ENCODE measurements at places on chromosomes 7 and 10.

- DNase-seq = no peak
These were observed 10.5 kb upstream of the SRPK2 start for GRCh38 chr7:105399043-105399725.

DNA sequence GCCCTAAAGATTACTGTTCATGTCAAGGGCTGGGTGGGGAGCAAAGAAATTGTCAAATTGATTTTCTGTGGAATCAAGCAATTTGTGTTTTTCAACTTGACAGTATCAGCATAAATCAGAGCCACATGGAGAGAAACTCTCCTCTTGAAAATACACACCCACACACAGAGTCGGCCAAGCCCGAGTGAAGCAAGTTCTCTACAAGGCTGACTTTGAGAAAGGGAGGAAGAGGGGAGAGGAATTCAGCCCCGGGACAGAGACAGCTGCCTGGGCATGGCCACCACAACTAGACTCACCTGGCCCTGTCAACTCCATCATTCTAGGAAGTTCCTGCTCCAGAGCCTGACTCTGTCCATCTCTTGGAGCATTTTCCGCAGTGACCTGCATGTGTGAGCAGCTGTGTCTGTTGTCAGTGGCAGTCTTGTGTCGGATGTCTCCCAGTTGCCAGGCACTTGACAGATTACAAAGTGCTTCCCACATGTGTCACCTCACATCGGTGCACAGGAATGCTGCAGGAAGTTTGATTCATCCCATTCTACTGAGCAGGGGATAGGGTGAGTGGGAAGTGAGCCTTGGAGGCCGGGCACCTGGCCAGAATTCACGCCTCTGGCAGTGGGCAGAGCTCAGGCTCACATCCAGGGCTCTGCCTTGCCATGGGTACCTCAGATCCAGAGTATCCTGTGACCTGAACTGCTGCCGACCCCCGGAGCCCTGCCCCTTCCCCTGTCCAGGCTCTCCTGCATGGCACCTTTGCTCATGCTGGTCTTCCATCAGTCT is 37.9 kb downstream of the ADAM12 start:
- no peak for DNase-seq

DNA sequence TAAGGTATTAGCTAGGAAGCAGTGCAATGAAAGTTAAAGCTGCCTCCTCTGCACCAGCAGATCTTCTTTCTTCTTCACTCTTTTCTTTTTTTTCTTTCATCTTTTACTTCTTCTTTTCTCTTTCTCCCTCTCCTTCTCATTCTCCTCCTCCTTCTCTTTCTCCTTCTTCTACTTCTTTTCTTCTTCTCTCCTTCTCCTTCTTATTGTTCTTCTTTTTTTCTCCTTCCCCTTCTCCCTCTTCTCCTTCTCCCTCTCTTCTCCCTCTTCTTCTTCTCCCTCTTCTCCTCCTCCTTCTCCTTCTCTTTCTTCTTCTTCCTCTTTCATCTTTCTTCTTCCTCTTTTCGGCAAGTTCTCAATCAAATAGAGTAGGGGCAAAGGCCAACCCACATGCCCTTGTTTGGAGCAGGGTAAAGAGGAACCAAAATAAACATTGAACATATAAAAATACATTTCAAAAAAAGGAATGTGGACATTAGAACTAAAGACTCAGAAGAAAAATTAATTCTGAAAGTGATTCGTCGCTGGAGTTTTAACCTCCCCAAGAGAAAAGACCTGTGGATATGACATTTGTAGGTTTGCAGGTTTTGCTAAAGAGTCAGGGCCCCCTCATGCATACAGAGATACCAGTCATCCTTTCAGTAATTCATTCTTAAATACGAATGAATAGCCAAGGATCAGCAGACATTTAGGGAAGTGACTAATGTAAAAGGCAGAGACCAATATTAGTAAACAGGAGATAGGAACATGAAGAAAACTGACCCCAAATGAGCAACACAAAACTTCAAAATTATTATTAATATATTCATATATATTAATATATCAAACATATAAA is 93.0 kb upstream of the RSU1 start:
- no peak for DNase-seq

DNA sequence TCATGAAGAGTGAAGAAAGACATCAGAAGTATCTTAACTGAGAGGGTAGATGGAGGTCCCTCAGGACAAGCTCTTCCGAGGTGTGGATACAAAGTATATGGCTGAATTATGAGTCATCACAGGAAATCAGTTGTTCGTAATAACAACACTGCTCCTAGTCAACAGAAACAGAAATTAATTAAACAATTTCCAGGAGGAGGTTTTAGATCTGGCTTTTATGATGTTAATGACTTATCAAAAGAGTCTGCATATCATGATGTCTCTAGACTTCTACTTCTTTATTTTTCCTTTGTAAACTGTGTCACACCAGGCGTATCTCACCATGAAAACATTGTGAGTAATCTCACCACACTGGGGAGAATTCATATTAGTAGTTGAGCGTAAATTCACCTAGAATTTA is 31.2 kb downstream of the OSBPL3 start:
- no peak for DNase-seq

DNA sequence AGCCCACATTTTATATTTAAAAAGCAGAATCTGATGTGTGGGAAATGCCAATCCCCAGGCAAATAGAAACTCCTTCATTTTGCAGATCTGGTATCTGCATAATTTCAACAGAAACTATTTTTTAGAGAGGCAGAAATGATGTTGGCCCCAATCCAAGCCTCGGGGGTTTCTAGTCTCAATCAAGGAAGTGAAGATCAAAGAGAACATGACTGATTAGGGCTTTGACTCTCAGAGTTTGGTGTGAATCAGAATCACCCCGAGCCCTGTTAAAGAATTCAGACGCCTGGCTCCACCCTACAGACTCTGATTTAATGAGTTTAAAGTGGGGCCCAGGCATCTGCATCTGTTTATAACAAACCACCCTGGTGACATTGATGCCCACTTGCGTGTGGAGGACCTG is 36.7 kb upstream of the UBE2H start:
- no peak for DNase-seq

Data from mucosa of descending colon (tissue), 3 donors.